Endodermal cell (in vitro differentiated cells): ENCODE measurements at places on chromosomes 3 and 15.

DNA sequence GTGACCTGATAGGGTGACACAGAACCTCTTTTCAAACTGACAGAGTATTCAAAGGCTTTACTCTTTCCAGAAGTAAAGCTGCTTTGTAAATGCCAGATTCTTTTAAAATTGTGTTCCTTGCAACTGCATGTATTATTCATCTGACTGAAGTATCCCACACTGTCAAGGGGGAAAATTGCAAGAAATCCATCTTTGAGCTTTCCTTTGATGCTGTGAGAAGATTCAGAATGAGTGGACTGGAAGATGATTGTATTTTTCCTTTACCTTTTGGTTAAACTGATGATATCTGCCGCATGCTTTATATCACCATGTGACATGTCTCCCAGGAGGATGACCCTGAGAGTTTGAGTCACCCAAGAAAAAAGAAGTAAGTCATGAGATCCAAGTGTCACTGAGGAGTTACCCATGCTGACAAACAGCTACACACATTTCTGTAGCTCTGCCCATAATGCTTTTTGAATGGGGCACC lies 250.8 kb upstream of the CBLB start:
- no peak for DNase-seq

DNA sequence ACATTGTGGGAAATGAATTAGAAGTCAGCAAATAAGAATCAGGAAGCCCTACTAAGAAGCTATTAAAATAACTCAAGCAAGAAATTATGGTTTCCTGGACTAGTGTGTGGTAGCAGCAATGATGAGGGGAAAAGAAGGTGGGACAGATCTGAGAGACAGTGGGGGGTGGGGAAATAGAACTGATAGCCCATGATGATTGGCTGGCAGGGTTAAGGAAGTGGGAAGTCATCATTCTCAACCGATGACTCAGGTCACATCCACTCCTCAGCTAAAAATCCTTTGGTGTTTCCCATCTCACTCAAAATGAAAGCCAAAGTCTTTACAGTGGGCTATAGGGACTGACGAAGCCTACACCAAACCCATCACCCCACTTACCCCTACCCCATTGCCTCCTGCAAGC lies 153.9 kb upstream of the ARHGEF26 start:
- DNase-seq: no peak

DNA sequence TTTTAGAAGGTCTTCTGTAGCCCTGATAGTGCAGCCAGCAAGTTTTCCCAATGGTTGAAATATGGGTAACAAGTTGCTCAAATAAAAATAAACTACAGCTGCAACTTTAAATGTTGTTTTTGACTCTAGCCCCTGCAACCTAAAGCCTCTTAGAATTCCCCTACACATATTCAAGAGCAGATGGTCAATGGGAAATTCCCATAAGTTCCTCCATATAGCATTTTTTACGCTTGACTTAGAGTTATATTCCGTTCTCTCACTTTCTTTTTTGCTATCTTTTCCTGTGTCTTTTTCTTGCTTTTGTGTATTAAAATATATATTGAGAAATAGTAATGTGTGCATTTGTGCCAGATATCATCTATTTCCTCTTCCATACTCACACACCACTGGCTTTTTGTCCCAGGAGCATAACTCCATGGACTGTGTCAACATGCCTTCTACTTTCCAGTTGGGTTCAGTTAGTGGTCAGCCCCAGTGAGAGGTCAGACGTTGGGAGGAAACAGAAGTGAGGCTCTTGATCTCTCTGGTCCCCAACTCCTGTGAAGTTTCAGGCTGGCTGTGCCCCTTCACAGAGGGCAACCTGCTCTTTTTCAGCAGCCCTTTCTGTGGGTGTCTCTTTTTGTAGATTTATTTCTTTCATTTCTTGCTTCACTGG lies 63.3 kb upstream of the TP63 start:
- DNase-seq: no peak

GRCh38 chr3:72582963-72583362 lies 265.3 kb downstream of the SHQ1 start:
- no peak for DNase-seq

GRCh38 chr15:80998251-80998650 lies 2.5 kb upstream of the TLNRD1 start:
- DNase-seq: no peak

GRCh38 chr3:3578718-3579117 lies 220.5 kb upstream of the LRRN1 start:
- DNase-seq: no peak

DNA sequence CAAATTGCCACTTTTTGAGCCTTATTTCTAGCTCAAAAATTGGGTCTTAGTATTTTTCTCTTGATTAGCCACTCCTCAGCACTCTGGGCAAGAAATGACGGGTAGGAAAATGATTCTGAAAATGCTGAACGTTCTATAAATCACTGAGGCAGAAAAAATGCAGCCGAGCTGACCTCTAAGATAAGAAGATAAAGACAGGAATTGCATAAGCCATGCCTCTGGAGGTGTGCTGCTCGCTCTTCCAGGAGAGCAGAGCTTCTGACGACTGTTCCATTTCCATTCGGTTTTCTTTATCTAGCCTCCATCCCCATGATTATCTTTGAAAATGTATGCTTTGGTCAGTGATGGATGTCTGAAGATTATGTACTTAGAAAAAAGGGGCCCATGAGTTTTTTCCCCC lies 558.8 kb upstream of the ADAMTS9 start:
- DNase-seq: no peak
